Hematopoietic multipotent progenitor cell treated with erythropoietin and hydrocortisone succinate and interleukin-3 and kit ligand, for 17 days (in vitro differentiated cells): ENCODE measurements at places on chromosomes 1 and 21.

GRCh38 chr21:32749662-32750061 lies 21.8 kb upstream of the SYNJ1 start:
- no peak for DNase-seq

DNA sequence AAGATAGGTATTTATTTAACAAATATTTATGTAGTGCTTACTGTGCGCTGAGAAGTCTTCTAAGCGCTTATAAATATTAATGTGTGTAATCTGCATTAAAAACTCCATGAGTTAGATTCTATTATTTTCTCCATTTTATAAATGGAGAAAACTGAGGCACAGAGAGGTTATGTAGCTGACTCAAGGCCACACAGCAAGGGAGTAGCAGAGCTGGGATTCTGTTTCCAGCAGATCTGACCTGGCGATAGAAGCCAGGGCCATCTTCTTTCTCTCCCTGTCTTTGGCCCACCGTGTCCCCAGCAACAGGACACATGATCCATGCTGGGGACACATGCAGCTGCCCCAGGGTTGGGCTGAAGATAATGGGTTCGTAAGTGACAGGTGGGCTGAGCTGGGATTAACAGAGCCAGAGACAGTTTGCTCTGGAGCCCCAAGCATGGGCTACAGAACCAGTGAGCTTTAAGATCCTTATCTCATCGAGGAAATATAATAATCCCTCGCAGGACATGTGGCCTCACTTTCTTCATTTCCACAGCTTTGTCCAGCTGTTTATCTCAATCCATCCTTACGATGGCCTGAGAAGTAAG lies 30.3 kb downstream of the IGSF21 start:
- no peak for DNase-seq

DNA sequence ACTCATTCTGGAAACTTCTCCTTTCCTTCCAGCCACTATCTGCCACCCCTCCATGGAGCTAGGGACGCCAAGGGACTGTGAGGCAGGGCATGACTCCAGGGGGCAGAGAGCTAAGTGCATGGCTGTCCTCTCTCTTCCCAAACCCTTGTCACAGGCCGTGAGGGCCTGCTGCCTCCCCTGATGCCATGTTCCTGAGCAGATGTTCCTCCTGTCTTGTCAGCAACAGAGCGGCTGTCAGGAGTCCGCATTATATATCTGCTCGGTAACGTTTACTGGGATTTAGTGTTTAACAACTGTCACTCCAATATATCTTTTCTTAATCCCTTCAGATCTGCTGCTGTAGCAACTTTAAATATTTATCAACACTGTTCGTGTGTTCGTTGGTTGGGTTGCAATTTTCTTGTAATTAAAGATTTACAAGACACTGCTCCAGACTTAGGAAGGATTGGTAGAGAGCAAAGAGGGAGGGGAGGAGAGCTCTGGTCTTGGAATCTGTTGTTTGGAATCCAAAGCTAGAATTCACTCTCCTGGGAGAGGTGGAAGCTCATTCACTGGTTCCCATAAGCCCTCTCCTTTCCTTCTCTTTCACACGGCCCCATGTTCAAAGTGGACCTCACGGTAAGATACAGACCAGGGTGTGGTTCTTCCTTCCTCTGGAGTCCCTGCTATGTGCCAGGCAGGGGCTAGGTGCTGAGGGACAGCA lies 76.2 kb downstream of the MDM4 start:
- no peak for DNase-seq

- no peak for DNase-seq
Observed at GRCh38 chr1:97907886-97908285, 12.9 kb downstream of the DPYD start.

GRCh38 chr1:233025157-233025556 lies 74.7 kb downstream of the NTPCR start:
- no peak for DNase-seq
